T-helper 2 cell treated with Interferon-gamma antibody and Interleukin-4, amounts not matched to agents 100 ng/mL and 5 ng/mL, for 36 hours (primary cell): ENCODE measurements at places on chromosomes 1 and 21. TPM values are rescaled to one million over a fixed set of nuclear protein-coding genes. Genes with fewer than 3 reads are reported as not detected.

The DCAF6 gene
- 21.0 and 25.1 TPM in 2 replicates for total RNA-seq

The ROR1 gene
- 0.05 TPM in 1 of 2 replicates, not detected in the other for total RNA-seq

The LDLRAD2 gene
- 0.05 TPM in 1 of 2 replicates, not detected in the other for total RNA-seq

The DNAJC28 gene
- 0.23 TPM in 1 of 2 replicates, not detected in the other for total RNA-seq

The KCNN3 gene
- total RNA-seq = 0.07 and 0.09 TPM in 2 replicates

The TAS1R1 gene
- not detected in 2 replicates for total RNA-seq
